ENCODE measurements at places on chromosomes 11 and 22.

DNA sequence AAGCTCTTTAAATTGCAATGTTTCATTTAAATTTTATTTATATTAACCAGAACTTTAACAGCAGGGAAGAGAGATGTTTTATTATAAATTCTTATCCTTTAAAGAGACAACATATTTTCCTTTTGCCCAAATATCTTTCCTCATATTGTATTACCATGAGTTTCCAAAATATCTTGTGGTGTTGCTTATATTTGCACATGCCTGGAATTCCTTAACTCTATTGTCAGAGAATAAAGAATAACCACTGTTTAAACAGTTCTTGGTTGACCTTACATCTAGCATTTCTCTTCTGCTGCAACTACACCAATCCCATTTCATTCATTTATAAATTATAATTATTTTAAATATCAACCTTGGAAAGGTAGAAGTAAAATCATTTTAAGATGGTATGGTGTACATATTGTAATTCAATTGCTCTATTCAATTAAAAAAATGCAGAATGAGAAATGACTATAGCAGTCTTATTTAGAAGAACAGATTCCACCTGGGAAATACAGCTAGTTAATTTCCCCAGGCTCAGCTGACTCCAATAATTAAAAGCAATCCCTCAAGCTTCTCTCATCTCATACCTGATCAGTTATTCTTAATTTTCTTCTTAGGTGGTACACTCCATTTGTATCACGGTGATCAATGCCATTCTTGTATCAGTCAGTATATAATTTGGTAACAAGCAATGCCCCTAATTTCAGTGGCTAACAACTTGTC is 923.3 kb downstream of the KCNA4 start:
- no peak for DNase-seq

- no peak for DNase-seq
Observed at GRCh38 chr22:48644108-48644507, 1183.6 kb downstream of the BRD1 start.

DNA sequence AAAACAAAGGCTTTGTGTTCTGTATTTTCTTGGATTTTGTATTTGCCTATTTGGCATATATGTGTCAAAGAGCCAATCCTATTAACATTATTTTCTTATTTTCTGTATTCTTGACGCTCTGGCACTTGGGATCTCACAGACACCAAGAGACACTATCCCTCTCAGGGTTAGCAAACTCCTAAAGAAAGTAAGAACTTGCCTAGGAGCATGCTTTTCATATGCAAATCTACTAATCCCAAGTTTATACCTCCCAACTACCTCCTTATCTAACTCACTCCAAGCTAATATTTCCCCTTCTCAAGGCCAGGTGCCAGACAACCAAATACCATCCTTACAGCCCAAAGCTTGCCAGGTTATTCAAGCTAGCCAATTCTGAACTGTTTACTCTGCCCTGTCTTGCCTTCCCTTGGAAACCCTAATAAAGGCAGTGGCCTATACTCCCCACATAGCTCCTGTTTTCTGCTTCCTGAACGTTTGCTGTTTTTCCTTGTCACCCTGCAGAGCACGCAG is 455.4 kb upstream of the ANO3 start:
- DNase-seq, result no peak

GRCh38 chr11:2144544-2145248 is 5.5 kb upstream of the IGF2 start:
- DNase-seq, result no peak

GRCh38 chr11:116501728-116502127 is 271.1 kb downstream of the BUD13 start:
- DNase-seq, result no peak

DNA sequence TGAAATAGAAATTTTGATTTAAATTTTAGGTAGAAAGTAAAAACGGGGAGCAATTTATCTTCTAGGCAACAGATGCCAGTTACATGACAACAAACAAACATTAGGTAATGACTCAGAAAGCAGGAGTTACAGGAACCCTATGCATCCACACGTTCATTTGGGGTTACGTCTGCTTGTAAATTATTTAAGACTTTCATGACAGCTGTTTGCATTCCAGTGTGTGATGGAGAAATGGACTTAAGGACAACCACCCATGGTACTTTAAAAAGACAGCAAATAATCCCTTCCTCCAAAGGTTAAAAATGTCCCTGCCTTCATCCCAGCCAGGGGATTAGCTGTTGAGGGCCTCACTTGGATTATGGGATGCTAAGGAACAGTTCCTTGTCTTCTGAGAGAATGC is 11.8 kb downstream of the E2F8 start:
- no peak for DNase-seq

DNA sequence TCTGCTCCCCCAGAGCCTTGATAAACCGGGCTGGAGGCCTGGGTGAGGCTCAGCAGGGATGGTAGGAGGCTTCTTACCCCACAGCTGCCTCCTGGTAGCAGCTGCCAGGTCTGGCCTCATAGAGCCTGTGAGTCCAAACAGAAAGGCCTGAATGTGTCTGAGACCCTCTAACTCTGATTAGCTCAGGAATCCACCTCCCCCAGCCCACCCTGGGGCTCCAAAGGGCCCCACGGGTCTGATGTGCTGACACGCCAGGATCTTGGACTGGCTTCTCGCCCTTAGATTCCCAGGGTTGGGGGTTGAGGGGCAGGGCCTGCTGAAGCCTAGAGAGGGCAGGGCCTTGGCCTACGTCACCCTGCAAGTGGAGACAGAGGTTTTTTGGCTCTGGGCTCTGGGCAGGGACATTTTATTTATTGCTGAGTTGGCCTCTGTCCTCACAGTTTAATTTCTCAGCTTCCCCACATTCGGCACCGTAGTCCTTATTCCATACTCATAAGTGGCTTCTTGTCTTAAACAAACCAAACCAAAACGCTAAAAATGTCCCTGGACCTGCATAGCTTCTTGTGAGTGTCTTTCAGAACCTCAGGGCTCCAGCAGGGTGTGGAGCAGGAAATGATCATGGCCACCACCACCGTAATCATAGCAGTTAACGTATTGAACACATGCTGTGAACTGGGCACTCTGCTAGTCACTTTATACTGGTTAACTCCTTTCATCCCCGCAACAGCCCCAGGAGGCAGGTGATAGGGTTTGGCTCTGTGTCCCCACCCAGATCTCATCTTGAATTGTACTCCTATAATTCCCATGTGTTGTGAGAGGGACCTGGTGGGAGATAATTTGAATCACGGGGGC is 25.1 kb downstream of the KIAA1671 start:
- DNase-seq, result no peak

DNA sequence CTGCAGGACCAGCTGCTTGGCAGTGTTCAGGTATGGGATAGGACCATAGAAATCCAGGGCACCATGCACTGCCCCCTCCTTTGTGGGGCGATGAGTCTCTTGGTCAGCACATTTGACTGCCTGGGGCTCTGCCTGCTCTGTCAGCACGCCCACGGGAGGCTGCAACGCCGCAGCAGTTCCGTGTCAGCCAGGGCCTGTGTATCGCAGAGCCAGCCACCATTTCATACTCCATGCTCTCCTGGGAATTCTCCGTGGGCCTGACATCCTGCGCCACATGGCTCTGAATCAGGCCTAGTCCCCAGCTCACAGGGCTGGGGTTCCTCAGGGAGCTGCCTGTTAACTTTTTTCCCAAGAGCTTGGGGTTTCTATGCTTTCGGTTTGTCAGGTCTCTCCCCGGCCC is 16.9 kb upstream of the RELT start:
- DNase-seq, result no peak

- DNase-seq, result no peak
Observed at GRCh38 chr11:124421043-124421442, 3.6 kb downstream of the OR8B4 start.

GRCh38 chr11:72012897-72013721 is 14.4 kb downstream of the IL18BP start:
- DNase-seq, result no peak

DNA sequence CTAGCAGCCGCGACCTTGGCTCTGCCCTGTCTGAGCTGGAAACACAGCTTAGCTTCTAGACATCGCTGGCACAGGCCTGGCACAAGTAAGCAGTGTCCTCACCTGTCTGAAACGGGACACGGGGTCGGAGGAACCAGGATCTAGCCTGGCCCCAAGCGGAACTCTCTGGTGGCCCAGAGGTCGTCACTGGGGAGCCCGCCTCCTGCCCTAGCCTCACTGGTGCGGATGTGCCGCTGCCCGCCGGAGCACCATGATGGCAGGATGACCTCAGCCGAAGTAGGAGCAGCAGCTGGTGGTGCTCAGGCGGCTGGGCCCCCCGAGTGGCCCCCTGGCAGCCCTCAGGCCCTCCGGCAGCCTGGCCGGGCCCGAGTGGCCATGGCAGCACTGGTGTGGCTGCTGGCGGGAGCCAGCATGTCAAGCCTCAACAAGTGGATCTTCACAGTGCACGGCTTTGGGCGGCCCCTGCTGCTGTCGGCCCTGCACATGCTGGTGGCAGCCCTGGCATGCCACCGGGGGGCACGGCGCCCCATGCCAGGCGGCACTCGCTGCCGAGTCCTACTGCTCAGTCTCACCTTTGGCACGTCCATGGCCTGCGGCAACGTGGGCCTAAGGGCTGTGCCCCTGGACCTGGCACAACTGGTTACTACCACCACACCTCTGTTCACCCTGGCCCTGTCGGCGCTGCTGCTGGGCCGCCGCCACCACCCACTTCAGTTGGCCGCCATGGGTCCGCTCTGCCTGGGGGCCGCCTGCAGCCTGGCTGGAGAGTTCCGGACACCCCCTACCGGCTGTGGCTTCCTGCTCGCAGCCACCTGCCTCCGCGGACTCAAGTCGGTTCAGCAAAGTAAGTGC is 871 bp downstream of the SLC35E4 start:
- peak; percentile 13 for DNase-seq

- no peak for DNase-seq
Observed at GRCh38 chr11:65886826-65887722, 1.2 kb downstream of the FIBP start.
